GM19239 (cell line): ENCODE measurements at places on chromosomes 16 and 17.
A peak's percentile ranks its signal among the peaks of the same experiment; 100 is the strongest.

GRCh38 chr17:81436294-81436849, 41.1 kb downstream of the BAHCC1 start:
- no peak for DNase-seq

GRCh38 chr17:46984341-46984740, 5.3 kb upstream of the RPRML start:
- DNase-seq: no peak

DNA sequence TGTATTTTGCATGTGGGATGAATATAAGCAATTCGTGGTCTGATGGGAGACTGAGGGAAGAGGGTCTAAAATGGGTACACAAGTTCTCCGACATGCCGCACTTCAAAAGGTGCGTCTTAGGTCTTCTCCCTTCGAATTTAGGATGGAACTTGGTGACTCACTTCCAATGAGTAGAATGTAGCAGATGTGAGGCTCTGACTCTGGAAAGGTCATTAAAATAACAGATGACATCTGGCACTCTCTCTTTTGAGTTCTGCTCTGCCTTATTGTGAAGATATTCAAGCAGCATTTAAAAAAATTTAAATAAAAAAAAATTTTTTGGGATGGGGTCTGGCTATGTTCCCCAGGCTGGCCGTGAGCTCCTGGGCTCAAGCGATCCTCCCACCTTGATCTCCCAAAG, 92.7 kb downstream of the TMEM100 start:
- no peak for DNase-seq

DNA sequence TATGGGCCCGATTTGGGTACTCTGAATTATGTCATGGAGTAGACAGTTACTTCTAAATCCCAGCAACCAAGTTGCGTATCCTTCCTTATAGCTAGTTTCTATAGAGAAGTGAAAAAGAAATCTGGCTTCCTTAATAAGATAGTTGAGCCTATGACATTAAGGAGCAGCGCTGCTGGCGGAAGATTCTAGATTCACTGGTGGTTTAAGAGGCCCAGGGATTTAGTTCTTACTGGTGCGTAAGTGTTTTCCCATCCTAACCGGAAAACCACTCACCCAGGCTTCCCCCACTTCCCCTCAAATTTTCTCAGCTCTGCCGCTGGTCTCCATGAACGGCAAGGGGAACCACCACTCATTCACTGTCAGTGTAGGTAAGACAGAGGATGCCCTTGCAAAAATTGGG, 230.4 kb downstream of the CPPED1 start:
- no peak for DNase-seq

- no peak for DNase-seq
Measured at GRCh38 chr16:75100603-75100990, 16.0 kb downstream of the LDHD start.

DNA sequence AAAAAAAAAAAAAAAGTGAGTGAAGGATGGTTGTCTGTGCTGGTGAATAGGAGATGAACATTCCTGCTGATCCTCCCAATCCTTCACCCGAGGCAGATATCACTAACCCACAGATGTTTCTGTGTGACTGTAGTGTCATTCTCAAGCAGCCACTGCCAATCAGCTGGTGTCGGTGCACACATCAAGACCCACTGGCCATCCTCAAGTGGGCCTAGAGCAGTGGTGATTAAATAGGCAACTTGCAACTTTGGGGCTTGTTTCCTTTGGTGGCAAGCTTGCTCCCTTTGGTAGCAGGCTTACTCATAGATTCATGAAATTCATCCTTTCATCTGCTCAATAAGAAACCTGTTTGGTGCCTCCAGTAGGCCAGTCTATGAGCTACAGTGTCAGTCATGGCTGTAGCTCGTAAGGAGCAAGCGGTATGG, 51.1 kb upstream of the LGALS9 start:
- no peak for DNase-seq

- DNase-seq: no peak
Measured at GRCh38 chr17:60390925-60391470, 935 bp downstream of the USP32 start.

DNA sequence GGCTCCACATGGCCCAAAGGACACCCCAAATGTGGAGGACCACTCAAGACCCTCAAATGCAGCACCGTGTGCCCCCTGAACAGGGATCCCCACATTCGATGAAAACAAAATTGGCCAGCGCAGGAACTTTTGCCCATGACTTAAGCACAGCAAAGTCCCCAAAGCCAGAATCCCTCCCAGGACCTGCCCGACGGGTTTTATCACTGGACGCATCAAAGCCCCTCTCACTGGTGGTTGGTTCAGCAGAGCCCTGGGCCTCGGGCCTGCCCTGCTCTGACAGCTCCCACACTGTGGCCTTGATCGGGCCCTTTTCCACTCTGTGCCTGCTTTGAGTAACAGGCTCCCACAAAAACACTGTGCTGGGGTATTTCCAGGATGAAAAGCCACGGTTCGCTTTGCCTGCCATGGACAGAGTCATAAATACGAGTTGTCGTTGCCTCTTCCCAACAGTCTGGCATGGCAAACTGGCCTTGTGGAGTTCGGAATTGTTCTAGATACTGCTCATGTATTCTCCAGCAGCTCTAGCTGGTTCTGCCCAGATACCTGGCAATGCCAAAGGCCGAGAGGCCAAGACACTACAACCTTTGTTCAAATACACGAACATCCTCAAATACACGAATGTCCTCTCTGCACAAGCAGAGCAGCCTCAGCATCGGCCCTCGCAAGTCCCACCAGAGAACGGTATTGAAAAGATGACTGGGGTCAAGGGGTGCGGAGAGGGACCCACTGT, 46.4 kb downstream of the TBC1D16 start:
- no peak for DNase-seq

DNA sequence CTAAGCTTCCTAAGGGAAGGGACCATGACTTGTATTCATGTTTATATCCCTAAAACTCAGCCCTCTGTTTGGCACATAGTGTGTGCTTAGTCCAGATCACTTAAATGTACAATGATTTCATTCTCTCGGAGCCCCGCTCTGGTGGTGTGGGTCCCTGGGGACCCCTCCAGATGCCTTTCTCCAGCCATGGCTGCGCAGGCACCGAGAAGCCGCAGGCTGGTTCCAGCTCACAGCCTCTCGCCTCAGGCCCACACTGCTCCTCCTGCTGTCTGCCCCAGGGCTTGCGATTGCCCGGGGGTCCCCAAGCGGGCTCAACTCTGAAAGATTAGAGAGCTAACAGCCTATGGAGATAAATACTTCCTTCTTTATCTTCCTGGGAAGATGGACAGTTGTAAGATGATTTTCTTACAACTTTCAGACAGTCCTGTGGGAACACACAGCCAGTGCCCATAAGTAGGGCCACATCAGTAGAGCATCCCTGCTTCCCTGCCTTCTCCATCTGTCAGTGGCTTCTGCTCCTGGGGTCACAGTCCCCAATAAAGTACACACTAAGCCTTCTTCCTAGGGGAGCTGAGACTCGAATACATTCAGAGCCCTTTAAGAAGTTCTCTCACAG, 66.2 kb downstream of the CENPV start:
- DNase-seq: peak; percentile 44

DNA sequence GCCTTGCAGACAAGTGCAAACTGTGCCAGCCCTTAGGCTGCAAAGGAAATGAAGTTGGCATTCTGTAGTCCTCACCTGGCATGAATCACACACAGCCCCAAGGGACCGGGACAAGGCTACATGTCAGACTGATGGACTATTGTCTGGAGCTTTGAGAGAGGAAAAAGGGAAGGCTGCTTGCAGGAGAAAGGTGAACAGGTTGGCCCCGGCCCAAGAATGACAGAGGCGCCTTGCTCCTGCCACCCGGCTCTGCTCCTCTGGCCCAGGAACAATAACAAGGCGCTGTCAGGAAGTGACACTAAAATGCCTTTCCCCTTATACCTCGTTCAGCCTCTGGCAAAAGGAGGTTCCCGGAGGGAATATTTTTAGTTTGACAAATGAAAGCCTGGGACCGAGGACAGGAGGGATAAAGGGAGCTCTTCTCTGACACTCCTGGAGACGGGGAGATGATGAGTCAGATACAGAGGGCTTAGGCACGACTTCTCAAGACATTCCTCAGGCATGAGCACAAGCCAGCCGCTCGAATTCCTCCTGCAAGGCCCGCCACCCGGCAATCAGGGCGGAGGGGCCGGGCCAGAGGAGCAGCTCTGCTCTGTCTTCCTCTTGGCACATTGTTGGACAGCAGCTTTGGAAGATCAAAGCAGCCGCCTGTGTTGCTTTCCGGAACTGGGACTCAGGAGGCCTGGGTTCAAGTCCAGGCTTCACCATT, 105.8 kb downstream of the NOG start:
- no peak for DNase-seq

- no peak for DNase-seq
Measured at GRCh38 chr17:7018331-7018964, 4.4 kb upstream of the BCL6B start.
